ENCODE measurements at places on chromosomes 1 and 21. TPM values are rescaled to one million over a fixed set of nuclear protein-coding genes. Genes with fewer than 3 reads are reported as not detected.

The DPH2 gene
- 92.1 TPM for polyA plus RNA-seq

The BEST4 gene
- 0.76 TPM for polyA plus RNA-seq

The CYP4Z1 gene
- polyA plus RNA-seq: not detected

The PADI6 gene
- polyA plus RNA-seq: not detected

The RPE65 gene
- polyA plus RNA-seq: not detected

The CFHR4 gene
- polyA plus RNA-seq: not detected

The C1orf141 gene
- polyA plus RNA-seq: not detected

The TNFRSF4 gene
- not detected for polyA plus RNA-seq

The CD53 gene
- polyA plus RNA-seq: 1.0 TPM

The LCE2B gene
- polyA plus RNA-seq: not detected

The C1orf115 gene
- polyA plus RNA-seq: 3.9 TPM

The SYCP1 gene
- polyA plus RNA-seq: not detected

The MPL gene
- polyA plus RNA-seq: 0.11 TPM

The BECN2 gene
- polyA plus RNA-seq: not detected

The TENT5C gene
- 0.38 TPM for polyA plus RNA-seq

The PLA2G2C gene
- not detected for polyA plus RNA-seq

The GNAT2 gene
- polyA plus RNA-seq: 0.14 TPM

The AXDND1 gene
- not detected for polyA plus RNA-seq

The ZNHIT6 gene
- 3.5 TPM for polyA plus RNA-seq

The CSRP1 gene
- polyA plus RNA-seq: 14.2 TPM

The PDC gene
- not detected for polyA plus RNA-seq

The CCDC30 gene
- 0.38 TPM for polyA plus RNA-seq

The PKP1 gene
- 0.66 TPM for polyA plus RNA-seq

Data from H1 (cell line).